IPS DF 6.9 (cell line): ENCODE measurements at places on chromosomes 6 and 20.

- no peaks in the 10 kb centered on the region for H3K27me3 ChIP-seq
- H3K4me3 ChIP-seq: no peak overlapping the region
- H3K36me3 ChIP-seq: no peaks in the 10 kb centered on the region
- no peak for DNase-seq
- H3K27ac ChIP-seq: no peak overlapping the region
- no peaks in the 10 kb centered on the region for H3K4me1 ChIP-seq
Observed at GRCh38 chr6:155782320-155782731, 326.7 kb upstream of the NOX3 start.

GRCh38 chr6:340991-341827 is 48.9 kb downstream of the DUSP22 start:
- H3K36me3 ChIP-seq: no peaks in the 10 kb centered on the region
- no peak overlapping the region for H3K27ac ChIP-seq
- no peak overlapping the region for H3K4me3 ChIP-seq
- H3K4me1 ChIP-seq: no peaks in the 10 kb centered on the region

- no peak for DNase-seq
- H3K36me3 ChIP-seq: no peaks in the 10 kb centered on the region
- H3K27ac ChIP-seq: no peak overlapping the region
Observed at GRCh38 chr6:154139892-154140291, 100.9 kb downstream of the OPRM1 start.

DNA sequence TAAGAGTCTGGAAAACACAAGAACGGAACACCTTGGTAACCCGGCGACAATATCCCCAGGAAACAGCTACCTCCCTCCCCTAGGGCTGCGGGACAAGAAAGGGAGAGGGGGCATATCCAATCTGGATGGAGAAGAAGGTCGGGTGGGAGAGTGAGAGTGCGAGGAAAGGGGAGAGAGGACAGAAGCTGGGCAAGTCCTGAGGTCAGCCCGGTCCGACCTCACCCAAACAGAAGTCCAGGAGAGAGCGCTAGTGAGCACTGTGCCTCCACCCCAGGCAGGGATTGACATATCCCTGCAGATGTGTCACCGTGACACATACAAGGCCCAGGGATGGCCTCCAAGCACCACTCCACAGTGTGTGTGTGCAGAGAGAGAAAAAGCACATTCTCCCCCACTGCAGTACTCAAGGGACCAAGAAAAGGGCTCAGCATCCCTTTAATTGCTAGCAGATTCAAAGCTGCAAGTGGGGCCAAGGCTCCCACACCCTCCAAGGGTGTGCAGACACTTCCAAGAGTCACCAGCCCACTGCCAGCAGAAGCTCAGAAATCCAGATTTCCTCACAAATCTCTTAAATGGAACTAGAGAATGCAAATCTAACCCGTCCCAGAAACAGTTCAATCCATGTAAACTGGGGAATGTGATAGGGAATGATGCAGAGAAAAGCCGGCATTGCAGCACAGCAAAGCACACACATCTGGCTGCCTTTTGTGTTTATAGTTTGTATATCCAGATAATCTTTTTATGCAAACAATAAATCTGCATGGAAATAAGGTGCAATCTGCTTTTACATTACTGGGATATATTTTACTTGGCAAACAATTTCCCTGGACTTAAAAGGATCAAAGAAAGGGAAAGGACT is 3.1 kb downstream of the PXDC1 start:
- 0 out of 2 replicates have a peak, but pooled peaks cover 4% of the 10 kb centered on the region for H3K4me1 ChIP-seq
- no peak overlapping the region for H3K4me3 ChIP-seq
- no peak for DNase-seq
- peaks cover 20% of the 10 kb centered on the region; the same call in 1 of the 2 replicates for H3K27me3 ChIP-seq
- no peaks in the 10 kb centered on the region for H3K36me3 ChIP-seq

DNA sequence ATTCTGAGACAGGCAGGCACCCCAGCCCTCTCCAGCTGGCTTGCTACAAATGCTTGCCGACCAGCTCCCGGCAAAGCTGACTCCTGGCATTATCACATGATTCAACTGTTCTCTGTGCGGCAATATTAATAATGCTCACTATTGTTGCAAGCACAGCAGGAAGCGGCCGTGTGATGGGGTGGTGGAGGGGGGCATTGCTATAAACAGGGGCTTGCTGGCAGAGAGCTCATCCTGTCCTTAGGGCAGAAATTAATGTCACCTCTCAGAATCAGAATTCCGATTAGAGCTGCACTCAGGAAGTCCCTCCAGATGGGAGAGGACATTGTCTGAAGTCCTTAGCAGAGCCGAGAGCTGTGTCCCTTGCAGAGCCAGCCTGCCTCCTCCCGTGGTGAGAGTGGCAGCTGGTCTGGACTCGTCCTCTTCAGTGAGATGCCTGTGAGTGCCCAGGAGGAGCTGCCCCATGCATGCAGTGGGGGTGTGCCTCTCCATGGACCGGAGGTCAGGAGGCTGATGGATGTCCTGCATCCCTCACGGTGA is 162.5 kb downstream of the CDH4 start:
- no peak for DNase-seq
- no peaks in the 10 kb centered on the region for H3K4me1 ChIP-seq
- no peaks in the 10 kb centered on the region for H3K36me3 ChIP-seq
- no peaks in the 10 kb centered on the region for H3K27me3 ChIP-seq
- H3K27ac ChIP-seq: no peak overlapping the region

DNA sequence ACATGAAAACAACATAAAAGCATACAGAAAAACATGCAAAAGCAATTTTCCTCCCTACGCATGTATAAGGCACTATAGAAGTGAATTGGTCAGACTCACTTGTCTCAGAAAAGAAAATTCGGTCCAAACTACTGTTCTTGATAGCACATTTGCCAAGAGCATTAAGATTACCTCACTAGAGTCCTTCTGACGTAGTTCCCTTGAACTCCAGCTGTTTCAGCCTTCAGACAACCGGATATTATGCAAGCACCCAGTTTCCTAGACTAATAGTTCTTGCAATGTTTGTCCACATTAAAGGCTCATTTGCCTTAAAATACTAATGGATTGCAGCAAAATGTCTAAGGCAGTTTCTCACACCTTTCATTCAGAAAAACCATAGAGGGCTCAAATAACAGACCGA is 2.5 kb upstream of the CASS4 start:
- no peaks in the 10 kb centered on the region for H3K4me1 ChIP-seq
- DNase-seq: no peak
- no peaks in the 10 kb centered on the region for H3K27me3 ChIP-seq
- H3K27ac ChIP-seq: no peak overlapping the region

GRCh38 chr20:48760403-48760983 is 67.3 kb downstream of the PREX1 start:
- no peak overlapping the region for H3K4me3 ChIP-seq
- H3K27me3 ChIP-seq: no peaks in the 10 kb centered on the region
- no peaks in the 10 kb centered on the region for H3K36me3 ChIP-seq
